ENCODE measurements at places on chromosomes 16 and 17.

DNA sequence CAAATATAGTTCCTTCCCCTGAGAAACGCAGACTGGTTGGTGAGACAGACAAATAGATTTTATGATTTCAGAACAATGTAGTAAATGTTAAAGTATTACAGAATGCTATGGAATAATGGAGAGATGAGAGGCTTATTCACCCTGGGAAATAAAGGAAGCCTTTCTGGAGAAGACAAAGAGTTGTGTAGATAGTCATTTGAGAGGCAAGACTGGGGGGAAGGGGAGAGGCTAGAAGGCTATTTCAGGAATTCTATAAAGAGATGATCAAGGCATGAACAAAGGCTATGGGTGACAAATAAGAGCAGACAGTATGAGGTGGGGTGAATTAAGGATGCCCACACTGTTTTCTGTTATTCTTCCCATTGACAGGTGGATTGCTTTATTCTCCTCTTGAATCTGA, 211.4 kb downstream of the GRIN2A start:
- no peak for DNase-seq

DNA sequence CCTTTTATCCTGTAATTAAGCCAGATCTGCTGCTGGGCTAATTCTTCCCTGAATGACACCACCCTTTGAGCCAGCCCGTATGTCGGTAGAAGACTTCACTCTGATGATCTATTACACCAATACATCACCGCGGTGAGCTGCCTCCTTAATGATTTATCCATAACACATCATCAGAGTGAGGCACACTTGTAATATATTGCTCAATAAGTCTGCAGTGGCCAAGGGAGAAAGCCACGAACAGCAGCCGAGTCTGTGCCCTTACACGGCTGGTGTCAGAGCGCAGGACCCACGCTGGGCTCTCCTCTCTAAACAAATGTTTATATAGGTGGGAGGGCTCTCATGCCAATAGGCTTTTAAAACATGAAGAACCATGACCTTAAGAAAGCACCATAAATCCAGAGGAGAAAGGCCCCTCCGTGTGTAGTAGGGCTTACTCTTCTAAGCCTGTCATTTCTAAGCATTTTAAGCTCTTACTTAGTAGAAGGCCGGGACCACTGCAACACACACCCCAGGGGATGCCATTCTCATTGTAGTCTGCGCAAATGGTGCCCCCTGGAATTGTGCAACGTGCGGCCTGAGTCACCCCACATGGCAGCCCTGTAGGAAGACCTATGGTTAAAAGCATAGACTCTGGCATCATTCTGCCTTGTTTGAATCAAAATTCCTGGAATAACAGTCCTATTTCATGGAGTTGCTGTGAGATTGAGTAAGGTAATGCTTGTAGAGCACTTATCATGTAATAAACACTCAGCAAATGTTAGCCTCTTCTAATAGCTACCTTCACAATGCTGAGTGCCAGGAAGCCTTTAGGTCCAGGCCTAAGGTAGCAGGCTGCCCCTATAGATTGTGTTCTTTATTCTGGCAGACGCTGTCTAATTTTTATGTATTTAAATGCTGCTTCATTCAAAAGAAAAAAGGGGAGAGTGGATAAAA, 26.1 kb downstream of the MRPS23 start:
- DNase-seq = peak; percentile 68

- no peak for DNase-seq
Observed at GRCh38 chr17:41265078-41265477, at the start of gene KRTAP9-6. Gene KRTAP9-6, plus strand, starts transcription at chr17:41265378. Its CDS starts 0 bp downstream, at chr17:41265378.

DNA sequence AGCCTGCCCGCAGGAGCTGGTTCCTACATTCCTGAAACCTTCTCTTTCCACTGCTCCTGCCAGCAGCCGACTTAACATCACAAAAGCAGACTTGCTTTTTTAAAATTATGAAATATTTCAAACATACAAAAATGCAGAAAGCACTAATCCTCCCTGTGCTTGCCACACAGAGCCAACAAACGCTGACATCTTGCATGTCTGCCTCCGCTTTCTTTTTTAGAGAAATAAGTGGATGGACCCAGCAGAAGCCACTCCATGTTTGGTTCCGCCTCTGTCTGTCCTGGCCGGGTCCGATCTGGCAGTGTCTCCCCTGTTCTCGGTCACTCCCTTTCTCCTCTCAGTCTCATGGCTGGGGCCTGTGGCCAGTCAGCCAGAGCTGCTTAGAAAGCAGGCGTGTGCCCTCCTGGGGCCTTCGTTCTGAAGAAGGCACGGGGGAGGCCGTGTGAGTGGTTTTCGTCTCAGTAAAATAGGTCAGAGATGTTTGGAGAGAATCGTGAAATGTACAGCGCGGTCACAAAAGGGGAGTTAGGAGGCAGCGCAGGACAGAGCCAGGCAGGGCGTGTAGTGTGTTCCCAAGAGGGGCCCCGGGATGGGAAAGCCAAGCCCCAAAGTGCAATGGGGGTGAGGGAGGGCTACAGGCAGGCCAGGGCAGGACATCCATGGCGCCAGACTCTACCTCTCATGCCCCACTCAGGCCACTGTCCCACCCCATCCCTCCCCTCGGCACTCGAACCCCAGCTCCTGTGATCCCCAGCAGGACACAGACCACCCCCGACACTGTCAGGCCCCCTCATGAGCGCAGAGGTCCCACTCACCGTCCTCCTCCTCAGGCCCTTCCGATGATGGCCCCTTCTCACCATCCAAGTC, 23.2 kb downstream of the MXRA7 start:
- DNase-seq = no peak

DNA sequence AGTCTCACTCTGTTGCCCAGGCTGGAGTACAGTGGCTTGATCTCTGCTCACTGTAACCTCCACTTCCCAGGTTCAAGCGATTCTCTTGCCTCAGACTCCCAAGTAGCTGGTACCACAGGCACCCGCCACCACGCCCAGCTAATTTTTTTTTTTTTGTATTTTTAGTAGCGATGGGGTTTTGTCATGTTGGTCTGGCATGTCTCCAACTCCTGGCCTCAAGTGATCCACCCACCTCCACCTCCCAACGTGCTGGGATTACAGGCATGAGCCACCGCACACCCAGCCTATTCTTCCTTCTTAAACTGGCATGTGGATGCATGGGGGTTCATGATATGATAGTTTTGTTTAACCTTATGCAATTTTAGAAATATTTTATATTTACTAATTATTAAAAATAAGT, 39.4 kb upstream of the VWA3A start:
- DNase-seq = no peak

- DNase-seq = no peak
Observed at GRCh38 chr17:39138431-39139160, 12.8 kb downstream of the PLXDC1 start.

GRCh38 chr17:7220593-7221277, 997 bp downstream of the ACADVL start:
- DNase-seq = peak; percentile 56

DNA sequence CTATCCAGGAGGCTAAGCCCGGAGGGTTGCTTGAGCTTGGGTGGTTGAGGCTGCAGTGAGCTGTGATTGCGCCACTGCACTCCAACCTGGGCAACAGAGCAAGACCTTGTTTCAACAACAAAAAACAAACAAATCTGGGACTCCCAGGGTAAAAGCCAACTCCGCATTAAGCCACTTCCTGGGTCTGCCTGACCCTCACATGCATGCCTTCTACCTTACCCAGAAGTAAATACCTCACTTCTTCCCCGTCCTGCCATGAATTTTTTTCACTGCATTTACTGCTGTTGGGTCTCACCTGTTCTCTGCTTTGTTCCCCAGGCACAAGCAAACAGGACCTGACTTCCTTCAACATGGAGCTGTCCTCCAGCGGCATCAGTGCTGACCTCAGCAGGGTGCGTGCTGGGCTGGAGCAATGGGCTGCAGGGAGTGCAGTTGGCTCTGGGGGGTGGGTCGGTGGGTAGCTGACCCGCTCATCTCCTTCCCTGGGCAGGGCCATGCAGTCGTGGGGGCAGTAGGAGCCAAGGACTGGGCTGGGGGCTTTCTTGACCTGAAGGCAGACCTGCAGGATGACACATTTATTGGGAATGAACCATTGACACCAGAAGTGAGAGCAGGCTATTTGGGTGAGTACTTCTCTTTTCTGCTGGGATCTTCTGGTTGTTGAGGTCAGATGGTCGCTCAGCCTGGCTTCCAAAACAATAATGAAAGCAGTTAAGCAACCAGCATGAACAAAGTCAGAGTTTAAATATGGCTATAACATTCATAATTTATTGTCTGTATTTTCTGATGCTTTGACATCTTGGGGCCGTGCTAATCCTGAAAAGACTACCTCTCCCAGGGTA, 16.4 kb downstream of the ITGAL start:
- DNase-seq = peak; percentile 81

DNA sequence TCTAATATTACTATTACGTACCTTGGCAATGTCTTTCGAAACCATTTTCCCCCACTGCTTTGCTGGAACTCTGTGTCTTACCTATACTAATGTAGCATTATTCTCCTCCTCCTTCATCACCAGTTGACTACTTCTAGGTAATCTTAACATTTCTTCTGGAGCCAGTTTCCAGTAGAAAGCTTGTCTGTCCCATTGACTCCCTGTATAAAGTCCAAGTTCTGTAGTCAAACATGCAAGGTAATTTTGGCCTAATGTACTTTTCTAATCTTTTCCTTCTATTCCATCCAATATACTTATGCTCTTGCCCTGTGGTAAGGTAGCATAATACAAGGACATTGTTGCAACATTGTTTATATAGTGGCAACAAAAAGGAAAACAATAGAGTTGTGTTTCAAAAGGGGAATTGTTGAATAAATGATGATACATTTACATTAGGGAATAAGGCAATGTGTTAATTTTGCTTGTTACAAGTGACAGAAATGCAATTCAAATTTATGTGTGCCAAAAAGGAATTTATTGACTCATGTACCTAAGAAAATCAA, 27.9 kb downstream of the OMG start:
- DNase-seq = no peak

GRCh38 chr17:51029568-51030463, 90.9 kb downstream of the SPAG9 start:
- peak; percentile 29 for DNase-seq

GRCh38 chr17:17067257-17067656, 25.0 kb downstream of the MPRIP start:
- no peak for DNase-seq

- DNase-seq = no peak
Observed at GRCh38 chr16:3013491-3013951, 798 bp downstream of the CLDN9 start.

- no peak for DNase-seq
Observed at GRCh38 chr16:77951788-77952187, 70.6 kb upstream of the CLEC3A start.

DNA sequence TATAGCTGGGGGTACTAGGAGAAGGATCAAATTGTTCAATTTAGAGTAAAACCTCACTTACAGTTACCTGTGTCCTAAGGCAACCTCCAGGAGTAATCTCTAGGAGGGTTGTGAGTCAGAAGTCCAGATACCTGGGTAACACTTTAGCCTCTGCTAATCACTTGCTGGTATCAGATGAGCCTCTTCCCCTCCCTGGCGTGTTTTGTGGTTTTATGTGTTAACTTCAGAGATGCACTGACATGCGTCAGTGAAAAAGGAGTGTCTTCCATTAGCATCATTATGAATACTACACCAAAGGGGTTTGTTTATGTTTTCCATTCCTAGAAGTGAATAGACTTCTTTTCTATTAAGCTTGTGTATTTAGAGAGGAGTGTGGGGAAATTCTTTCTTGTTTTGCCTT, 208.2 kb downstream of the FTO start:
- peak; percentile 2 for DNase-seq

- peak; percentile 82 for DNase-seq
Observed at GRCh38 chr17:77611791-77612502, 346.6 kb upstream of the TNRC6C start.

GRCh38 chr17:55322453-55322985, 57.8 kb downstream of the HLF start:
- no peak for DNase-seq

DNA sequence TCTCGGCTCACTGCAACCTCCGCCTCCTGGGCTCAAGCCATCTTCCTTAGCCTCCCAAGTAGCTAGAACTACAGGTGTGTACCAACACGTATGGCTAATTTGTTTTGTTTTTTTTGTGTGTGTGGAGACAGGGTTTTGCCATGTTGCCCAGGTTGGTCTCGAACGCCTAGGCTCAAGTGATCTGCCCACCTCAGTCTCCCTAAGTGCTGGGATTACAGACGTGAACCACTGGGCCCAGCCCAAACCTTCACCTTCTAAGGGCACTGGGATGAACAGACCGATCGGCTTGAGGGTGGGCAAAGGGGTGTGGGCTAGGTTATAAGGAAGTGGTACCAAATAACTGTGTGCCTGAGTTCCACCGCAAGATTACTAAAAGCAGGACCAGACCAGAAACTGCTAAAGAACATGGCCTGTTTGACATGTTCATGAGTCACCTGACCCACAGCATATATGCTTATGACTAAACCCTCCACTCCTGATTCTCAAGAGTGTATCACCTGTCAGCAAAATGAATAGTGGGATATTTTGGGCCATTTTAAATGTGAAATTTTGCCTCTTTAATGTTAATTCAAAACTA, 8.1 kb downstream of the TMEM97 start:
- no peak for DNase-seq

DNA sequence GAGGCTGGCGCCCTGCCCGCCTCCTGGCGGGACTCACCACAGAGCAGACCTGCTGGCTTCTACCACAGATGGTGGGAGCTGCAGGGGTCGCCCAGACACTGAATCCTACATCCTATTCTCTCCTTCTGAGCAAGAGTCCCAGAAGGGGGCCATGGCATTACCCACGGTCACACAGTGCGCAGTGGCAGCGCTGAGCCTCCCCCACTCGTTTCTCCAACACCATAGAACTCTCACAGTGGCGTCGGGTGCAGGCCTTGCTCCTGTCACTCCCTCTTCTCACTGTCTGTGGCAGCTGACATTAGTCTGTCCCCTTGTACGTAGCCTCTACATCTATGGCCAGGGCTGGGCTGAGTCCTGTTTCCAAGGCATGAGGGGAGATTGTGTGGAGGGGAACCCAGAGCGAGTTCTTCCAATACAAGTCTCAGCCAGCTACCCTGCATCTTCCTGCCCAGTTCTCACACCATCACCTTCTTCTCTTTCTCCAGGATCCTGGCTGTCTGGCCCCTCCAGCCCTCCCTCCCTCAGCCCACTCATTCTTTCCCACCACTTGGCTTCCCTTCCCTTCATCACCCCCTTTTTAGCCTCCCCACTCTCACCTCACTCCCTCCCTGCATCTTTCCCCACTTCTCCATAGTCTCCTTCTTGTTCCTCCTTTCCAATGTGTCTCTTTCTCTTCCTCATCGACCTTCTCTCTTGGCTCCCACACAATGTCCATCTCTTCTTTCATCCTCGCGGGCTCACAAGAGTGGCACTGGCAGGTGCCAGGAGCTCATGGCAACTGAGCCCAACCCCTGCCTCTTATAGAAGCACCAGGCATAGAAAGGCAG, 5.9 kb downstream of the UBTF start:
- DNase-seq = no peak

DNA sequence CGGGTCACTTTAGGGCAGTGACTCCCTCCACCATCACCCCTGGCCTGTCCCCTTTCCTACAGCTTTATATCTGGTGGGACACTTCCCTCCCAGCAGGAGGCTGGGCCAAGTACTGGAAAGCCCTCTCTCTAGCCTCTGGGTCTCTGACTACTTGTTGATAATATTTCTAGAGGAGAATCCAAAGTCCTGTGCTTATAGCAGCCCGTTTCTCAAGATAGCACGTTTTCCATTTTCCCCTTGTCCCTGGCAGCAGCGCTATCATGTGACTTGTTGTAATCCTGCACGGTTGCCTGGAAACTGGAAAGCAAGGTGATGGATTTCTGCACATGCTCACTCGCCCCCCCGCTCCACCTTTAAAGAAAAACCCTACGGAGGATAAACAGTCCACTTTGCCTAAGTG, 3.3 kb upstream of the AXIN2 start:
- DNase-seq = no peak
